ENCODE measurements at places on chromosomes 6 and 20.

GRCh38 chr20:8532169-8532568 is 400.1 kb downstream of the PLCB1 start:
- DNase-seq = no peak

DNA sequence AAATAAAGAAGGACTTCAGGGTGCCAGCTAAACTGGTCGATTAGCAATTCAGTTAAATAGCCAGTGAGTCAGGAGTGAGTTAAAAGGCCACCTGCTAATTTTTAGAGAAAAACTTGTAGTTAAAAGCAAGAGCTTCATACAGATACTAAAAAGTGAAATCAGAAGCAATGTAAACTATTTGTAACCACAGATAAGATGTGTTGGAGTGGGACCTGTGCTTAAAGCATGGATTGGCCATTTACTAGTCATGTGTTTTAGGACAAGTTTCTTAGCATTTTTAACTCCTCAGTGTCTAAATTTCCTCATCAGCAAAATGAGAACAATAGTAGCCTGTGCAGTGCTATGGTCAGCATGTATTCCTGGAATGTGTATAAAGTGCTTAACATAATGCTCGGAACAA is 23.8 kb upstream of the HDDC2 start:
- DNase-seq = peak; percentile 11

DNA sequence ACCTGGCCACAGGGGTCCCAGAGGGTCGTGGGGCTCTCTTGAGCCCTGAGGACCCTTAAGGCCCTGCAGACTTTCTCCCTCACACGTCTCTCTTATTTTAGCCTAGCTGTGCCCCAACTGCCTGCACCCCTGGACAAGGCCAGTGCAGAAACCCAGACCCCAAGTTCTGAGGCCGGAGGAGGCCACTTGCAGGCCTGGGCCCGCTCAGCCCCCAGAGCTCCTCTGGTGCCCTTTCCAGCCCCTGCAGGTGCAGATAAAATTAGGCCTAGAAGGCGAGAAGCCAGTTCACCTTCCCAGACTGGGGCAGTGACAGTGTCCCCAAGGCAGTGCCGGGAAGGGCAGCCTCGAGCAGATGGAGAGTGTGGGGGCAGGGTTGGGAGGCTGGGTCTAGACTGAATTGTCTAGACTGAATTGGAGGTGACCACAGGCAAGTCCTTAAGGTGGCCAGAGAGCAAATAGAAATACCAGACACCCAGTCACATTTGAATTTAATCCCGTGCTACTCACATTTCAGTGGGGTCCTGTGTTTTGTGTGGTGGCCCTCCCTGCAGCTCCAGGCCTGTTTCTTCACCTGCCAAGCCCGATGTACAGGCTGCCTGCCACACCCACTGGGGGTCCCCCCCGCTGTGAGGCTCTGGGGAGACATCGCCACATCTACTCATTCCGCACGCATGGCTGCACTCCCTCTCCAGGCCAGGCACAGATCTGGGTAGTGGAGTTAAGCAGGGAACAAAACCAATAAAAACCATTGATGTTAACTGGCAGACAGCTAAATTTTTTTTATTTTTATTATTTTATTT is 8.6 kb upstream of the IP6K3 start:
- peak; percentile 23 for DNase-seq

- DNase-seq = peak; percentile 64
These were observed 699.7 kb downstream of the DOK5 start for GRCh38 chr20:55175081-55175480.

GRCh38 chr6:140464720-140465119 is 1090.3 kb upstream of the CITED2 start:
- DNase-seq = no peak

GRCh38 chr6:29577544-29577943 is 7.4 kb upstream of the OR2H2 start:
- no peak for DNase-seq

DNA sequence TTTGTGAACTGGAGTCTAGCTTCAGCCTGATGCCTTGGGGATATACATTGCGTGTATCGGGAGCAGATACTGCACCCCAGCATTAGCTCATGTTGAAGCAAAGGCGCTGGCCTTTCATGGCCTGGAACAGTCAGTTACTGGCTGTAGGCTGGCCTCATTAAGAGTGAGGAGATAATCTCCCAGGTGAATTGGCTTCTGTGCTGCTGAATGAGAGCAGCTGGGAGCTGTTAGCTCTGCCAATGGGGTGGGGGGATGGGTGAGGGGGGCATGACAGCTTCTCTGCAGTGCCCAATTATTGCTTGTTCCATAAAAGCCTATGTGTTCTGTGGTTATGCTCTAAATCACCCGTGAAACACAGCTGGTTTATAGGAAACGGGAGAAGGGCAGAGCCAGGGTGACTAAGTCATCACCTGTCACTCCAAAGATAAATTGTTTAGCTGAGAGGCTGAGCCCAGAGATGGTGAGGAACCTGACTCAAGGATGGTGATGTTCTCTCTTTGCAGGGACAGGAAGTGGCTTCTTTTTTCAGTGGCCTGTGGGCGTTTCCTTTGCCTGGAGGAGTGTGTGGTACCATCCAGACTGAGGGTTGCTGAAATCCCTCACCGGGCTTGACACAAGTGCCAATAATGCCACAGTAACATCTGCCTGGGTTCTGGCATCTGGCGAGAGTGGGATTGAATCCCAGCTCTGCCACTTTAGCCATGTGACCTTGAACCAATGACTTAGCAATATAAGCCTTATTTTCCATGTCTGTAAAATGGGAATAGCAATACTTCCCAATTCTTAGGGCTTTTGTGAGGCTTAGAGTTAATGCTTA is 170.8 kb downstream of the BCAS1 start:
- peak; percentile 64 for DNase-seq

DNA sequence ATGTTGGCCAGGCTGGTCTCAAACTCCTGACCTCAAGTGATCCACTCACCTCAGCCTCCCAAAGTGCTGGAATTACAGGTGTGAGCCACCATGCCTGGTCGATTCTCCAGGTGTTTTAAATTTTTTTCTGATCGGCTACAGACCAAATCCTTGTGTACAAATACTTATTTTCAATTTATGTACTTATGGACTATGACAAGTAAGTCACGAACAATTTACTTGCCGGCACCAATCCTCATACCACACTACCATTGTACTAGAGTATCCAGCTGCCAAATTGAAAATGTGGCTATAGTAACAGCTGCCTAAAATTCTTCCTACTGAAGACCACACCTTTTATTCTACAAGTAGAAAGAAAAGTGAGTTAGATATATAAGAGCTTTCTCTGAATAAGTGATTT is 26.9 kb downstream of the LIN28B start:
- no peak for DNase-seq

DNA sequence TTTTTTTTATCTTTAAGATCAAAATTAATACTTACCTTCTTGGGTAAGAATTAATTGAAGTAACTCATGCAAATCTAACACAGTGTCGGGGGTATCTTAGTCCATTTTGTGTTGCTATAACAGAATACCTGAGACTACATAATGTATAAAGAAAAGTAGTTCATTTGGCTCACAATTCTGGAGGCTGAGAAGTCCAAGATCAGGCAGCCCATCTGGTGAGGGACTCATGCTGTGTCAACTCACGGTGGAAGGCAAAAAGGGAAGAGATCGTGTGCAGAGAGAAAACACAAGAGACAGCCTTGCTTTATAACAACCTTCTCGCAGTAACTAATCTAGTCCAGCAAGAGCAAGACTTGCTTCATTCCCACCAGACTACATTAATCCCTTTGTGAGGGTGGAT is 92.9 kb upstream of the VSTM2L start:
- DNase-seq = no peak

DNA sequence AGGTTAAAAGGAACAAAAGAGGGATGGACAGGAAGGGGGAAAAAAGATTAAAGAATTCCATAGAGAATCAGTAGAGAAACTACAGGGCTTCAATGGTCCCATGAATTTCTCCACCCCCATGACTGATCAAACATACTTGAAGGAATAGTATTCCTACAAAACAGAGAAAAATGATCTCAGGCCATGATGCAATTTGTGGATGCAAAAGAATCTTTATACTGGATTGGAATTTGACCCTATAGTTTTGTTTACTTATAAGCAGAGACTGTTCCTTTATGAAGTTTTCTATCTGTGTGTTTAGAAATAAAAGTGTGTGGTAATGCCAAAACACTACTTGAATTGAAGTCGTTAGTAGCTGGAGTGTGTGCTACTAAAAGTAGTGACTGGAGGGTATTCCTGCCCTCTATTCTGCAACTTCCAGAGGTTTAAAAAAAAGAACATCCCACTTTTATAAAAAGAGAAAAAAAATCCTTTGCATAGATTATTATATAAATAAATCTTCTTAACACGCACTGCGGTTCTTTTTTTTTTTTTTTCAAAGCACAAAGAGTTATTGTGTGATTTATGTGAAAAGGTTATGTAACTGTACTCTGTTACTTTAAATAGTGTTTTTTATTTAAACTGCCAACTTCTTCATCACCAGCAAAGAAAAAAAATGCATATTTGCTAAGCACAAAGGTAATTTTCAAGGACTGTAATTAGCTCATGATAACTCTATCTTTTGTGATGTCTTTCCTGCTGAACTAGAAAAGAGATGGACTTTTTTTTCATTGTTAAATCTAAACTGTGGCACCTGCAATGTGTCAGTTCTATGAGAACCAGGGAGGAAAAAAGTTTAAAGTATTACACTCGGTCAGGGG is 214.5 kb upstream of the CITED2 start:
- no peak for DNase-seq

GRCh38 chr6:159813781-159814180 is 13.7 kb downstream of the PNLDC1 start:
- DNase-seq = no peak

GRCh38 chr20:5592165-5592564 is 158.0 kb upstream of the SHLD1 start:
- no peak for DNase-seq

DNA sequence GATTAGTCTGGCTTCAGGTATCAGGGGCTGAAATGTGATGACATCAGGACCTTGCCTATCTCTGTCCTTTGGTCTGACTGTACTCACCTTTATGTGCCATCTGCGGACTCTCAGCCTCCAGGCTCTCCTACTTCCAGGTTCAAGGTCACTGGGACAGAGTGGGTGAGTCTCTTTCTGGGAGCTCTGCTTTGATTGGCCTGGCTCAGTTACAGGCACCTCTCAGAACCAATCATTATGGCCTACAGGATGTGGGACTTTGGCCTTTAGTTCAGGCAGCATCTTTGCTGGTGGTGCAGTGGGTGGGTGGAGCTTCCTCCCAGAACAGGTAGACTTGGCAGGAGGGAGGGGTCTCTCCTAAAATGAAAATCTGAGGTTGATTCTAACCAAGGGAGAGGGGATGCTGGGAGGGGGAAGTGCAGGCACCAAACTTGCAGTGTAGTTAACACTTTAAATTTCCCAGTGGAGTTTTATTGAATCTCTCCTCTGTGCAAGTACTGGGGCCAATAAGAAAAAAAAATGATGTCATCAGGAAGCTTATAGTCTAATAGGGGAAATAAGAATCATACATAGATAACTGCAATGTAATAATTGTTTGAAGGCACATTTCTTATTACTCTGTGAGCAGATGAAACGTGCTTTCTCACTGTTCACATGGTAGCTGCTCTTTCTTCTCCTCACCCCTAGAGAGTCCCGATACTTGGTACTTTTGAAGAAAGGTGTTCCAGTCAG is 53.4 kb downstream of the SLC24A3 start:
- no peak for DNase-seq

GRCh38 chr20:41173161-41173721 is 35.9 kb downstream of the PLCG1 start:
- peak; percentile 87 for DNase-seq

DNA sequence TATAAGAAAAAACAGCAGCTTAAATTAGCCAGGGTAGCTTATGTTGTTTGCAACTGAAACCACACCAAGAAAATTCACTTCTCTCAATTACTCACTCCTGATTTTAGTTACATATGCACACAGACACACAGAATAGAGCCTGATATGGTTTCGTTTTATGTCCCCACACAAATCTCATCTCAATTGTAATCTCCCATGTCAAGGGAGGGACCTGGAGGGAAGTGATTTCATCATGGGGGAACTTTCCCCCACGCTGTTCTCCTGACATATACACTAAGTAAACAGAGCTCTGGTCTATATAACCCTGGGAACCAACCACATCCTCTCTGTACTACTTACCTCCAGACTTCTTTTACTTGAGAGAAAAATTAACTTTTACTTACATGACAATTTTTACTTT is 9.8 kb downstream of the OR12D1 start:
- DNase-seq = no peak

DNA sequence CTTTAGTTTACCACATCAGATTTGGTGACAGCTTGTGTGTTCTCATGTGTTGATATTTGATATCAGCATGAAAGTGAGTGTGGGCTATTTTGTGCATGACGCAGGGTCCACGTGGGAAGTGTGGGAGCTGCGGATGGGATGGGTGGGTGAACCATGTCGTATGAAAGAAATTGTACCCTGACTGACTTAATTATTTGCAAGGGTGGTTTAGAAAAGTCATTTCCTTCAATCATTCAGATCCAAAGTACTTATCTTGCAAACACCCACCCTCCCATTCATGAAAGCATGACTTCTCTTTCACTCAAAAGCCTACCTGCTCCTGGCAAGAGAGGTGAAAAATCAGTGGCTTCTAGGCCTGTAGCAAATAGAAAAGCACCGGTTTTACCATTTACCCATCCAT is 91.8 kb upstream of the BACH2 start:
- DNase-seq = no peak

GRCh38 chr20:59082077-59082740 is 39.6 kb upstream of the PRELID3B start:
- no peak for DNase-seq

Data from astrocyte of the hippocampus (primary cell).